ENCODE measurements at places on chromosomes 4 and X. TPM values are rescaled to one million over a fixed set of nuclear protein-coding genes. Genes with fewer than 3 reads are reported as not detected.

DNA sequence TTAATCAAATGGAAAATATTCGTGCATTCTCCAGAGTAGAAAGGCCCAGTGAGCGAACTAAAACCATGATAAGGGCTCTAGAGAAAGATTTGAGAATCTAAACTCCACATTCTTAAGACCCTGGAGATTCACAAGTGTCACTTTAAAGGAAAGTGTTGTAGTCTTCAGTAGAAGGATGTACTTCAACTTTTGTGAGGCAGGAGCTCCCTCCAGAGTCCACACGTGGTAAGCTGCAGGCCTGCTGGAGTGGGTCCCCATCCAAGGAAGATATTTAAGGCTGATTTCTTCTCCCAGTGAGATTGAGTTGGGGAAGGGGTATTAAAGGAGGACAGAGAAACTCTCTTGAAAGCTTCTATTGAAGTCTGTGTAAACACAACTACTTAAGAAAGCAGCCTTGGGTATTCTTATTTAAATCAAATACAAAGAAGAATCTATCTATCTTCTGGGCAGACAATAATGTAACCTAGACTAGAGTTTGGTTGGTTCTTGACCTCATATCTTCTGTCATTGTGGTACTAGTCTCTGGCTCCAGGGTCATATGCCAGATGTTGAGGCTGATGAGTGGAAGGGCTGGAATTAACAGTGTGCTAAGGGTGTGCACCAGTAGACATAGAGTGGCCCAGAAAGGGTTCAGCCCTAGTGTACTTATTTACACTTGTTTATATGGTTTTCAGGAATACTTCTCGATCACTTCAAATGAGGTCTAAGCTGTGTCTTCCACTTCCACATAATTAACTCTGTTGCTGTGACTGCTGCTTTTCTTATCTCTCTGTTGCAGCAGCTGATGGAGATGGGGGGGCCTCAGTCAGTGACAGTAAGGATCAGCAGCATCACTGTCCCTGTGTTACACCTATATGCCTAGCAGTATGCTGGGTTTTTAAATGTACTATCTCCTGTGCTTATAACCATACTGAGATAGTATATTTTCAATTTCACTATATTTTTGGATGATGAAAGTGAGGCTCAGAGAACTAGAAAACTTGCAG is 76.1 kb downstream of the HMGB2 start:
- H3K27me3 ChIP-seq: no peaks in the 10 kb centered on the region
- no peak overlapping the region for H3K4me3 ChIP-seq
- H3K36me3 ChIP-seq: no peaks in the 10 kb centered on the region
- DNase-seq: peak; percentile 69
- no peak overlapping the region for H3K27ac ChIP-seq

- H3K4me3 ChIP-seq: no peak overlapping the region
- DNase-seq: peak; percentile 41
- H3K27me3 ChIP-seq: no peaks in the 10 kb centered on the region
- no peak overlapping the region for H3K27ac ChIP-seq
- no peaks in the 10 kb centered on the region for H3K4me1 ChIP-seq
- H3K36me3 ChIP-seq: no peaks in the 10 kb centered on the region
Observed at GRCh38 chrX:15973299-15973698, 118.7 kb upstream of the AP1S2 start.

- H3K27me3 ChIP-seq: no peaks in the 10 kb centered on the region
- no peak overlapping the region for H3K4me3 ChIP-seq
- peaks cover 29% of the 10 kb centered on the region for H3K36me3 ChIP-seq
- H3K4me1 ChIP-seq: peaks cover 20% of the 10 kb centered on the region
- DNase-seq: peak; percentile 70
Observed at GRCh38 chr4:108036213-108036612, 46.5 kb downstream of the HADH start.

- no peaks in the 10 kb centered on the region for H3K4me1 ChIP-seq
- H3K36me3 ChIP-seq: no peaks in the 10 kb centered on the region
- peaks cover 5% of the 10 kb centered on the region for H3K27me3 ChIP-seq
Observed at GRCh38 chr4:25011135-25011866, 19.4 kb downstream of the LGI2 start.

GRCh38 chr4:124092541-124092984 is 620.0 kb downstream of the ANKRD50 start:
- H3K4me3 ChIP-seq: no peak overlapping the region
- no peak for DNase-seq
- no peaks in the 10 kb centered on the region for H3K4me1 ChIP-seq

DNA sequence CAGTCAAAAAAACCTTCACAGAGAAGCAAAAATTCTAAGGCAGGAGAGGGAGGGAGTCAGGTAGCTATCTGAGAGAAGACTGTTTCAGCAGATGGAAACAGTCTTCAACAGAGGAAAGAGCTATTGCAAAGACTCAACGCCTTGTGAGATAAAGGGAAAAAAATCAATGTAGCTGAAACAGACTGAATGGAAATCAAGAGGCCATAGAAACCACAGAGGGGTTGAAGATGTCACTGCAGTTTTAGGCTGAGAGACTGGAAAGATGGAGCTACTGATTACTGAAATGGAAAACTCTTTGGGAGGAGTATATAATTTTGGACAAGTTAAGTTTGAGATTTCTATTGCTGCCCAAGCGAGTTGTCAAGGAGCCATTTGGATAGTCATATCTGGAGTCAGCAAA is 28.4 kb upstream of the CXCL8 start:
- H3K4me1 ChIP-seq: peaks cover 9% of the 10 kb centered on the region
- DNase-seq: no peak
- no peaks in the 10 kb centered on the region for H3K27me3 ChIP-seq
- no peak overlapping the region for H3K27ac ChIP-seq
- H3K4me3 ChIP-seq: no peak overlapping the region

DNA sequence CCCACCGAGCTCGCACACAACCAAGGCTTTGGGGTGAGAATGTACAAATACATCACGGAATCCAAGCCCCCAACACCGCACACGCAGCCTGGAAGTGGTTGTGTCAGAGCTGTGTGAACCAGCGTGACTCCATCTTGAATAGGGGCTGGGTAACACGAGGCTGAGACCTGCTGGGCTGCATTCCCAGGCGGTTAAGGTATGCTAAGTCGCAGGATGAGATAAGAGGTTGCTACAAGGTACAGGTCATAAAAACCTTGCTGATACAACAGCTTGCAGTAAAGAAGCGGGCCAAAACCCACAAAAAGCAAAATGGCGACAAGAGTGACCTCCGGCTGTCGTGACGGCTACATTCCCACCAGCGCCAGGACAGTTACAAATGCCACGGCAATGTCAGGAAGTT is 258.4 kb downstream of the DHRSX start:
- no peak for DNase-seq
- no peak overlapping the region for H3K4me3 ChIP-seq
- no peaks in the 10 kb centered on the region for H3K27me3 ChIP-seq
- H3K36me3 ChIP-seq: peaks cover 25% of the 10 kb centered on the region
- H3K4me1 ChIP-seq: no peaks in the 10 kb centered on the region
- no peak overlapping the region for H3K27ac ChIP-seq

DNA sequence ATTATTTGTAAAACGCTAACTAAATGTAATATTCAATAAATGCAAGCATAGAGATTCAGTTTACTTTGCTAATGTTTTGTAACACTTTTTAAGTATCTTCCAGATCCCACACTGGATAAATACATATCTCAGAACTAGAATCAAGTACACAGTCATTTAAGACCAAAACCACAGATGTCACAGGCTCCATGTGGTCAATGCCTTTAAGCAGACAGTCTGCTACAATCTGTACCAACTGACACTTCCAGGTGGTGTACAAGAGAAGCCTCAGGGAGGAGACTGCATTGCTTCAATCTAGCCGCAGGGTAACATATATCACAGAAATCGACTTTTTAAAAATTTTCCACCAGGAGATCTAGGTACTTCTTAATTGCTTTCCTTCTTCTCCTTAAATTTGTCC is 229.6 kb upstream of the DIAPH2 start:
- no peak overlapping the region for H3K27ac ChIP-seq
- no peak overlapping the region for H3K4me3 ChIP-seq
- no peaks in the 10 kb centered on the region for H3K36me3 ChIP-seq
- no peaks in the 10 kb centered on the region for H3K27me3 ChIP-seq

GRCh38 chr4:163404080-163404479 is 60.4 kb downstream of the NPY5R start:
- H3K27me3 ChIP-seq: peaks cover 11% of the 10 kb centered on the region
- no peaks in the 10 kb centered on the region for H3K4me1 ChIP-seq
- H3K27ac ChIP-seq: no peak overlapping the region

DNA sequence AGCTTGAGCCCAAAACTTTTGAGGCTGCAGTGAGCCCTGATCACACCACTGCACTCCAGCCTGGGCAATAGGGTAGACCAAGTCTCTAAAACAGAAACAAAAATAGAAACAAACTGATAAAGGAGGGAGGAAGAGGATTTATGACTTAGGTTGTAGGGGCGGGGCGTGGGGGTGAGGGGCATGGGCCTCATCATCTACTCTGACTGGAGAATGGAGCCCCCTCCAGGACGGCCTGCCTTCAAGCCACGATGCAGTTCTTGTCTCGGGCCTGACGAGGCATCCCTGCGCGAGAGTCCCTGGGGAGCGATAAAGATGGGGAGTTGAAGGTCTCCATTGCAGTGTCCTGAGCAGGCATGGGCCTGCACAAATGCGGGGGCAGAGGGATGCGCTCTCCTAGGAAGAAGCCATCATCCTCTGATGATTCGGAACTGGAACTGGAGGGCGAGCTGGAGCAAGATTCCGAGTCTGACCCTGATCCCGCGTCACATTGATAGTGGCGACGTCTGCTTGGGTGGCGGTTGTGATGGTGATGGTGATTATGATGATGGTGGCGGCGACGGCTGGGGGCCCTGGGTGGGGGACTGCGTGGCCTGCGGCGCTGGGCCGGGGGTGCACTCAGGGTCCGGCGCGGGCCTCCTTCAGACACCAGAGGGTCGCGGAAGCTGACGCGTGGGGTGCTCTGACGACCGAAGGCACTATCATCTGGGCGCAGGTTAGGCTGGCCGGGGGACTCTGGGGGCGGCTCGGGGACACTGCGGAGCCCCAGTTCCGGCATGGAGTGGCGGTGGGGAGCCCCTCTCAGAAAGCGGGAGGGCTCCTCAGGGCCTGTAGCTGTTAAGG is 4.0 kb downstream of the PLP2 start:
- H3K4me3 ChIP-seq: no peak overlapping the region
- no peak overlapping the region for H3K27ac ChIP-seq
- H3K4me1 ChIP-seq: peaks cover 24% of the 10 kb centered on the region
- H3K27me3 ChIP-seq: no peaks in the 10 kb centered on the region
- no peak for DNase-seq

- H3K4me1 ChIP-seq: no peaks in the 10 kb centered on the region
- H3K27ac ChIP-seq: no peak overlapping the region
- H3K4me3 ChIP-seq: no peak overlapping the region
Observed at GRCh38 chrX:32937043-32937442, 274.3 kb downstream of the DMD start.

- H3K27ac ChIP-seq: no peak overlapping the region
- peaks cover 65% of the 10 kb centered on the region for H3K36me3 ChIP-seq
- no peaks in the 10 kb centered on the region for H3K4me1 ChIP-seq
- no peak for DNase-seq
- no peaks in the 10 kb centered on the region for H3K27me3 ChIP-seq
Observed at GRCh38 chr4:182885022-182885737, 32.0 kb downstream of the DCTD start.

The USP17L29 gene
- total RNA-seq: not detected

The CLCN4 gene
- 0.03 TPM for total RNA-seq

The MYL5 gene
- 14.3 TPM for total RNA-seq

The LRBA gene
- 59.2 TPM for total RNA-seq

The NLGN4X gene
- not detected for total RNA-seq

The TCEANC gene
- 4.7 TPM for total RNA-seq

The STAP1 gene
- total RNA-seq: 29.1 TPM
